ENCODE measurements at places on chromosomes 3 and 15. TPM values are rescaled to one million over a fixed set of nuclear protein-coding genes. Genes with fewer than 3 reads are reported as not detected.

- no peaks in the 10 kb centered on the region for H3K4me1 ChIP-seq
- no peak overlapping the region for H3K27ac ChIP-seq
- no peaks in the 10 kb centered on the region for H3K27me3 ChIP-seq
- H3K4me3 ChIP-seq = no peak overlapping the region
- H3K36me3 ChIP-seq = no peaks in the 10 kb centered on the region
These were observed 34.7 kb downstream of the RPL22L1 start for GRCh38 chr3:170835336-170835735.

DNA sequence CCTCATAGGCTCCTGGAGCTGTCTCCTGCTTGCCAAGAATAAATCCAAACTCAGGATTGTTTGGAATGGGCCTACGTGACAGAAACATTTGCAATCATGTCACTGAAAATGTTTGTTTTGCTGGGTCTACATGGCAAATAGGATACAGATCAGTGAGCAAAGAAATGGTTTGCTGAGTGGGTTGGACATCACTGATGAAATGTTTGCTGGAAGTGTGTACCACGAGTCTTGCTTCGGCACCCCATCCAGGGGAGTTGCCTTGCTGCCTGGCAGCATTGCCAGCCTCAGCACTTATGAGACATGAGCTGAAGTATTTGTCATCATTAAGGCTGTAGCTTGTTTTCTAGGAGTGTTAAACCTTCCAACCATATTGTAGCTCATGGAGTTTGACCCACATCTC is 213.3 kb upstream of the CFAP20DC start:
- H3K27ac ChIP-seq = no peak overlapping the region
- no peaks in the 10 kb centered on the region for H3K27me3 ChIP-seq
- H3K4me3 ChIP-seq = no peak overlapping the region
- H3K4me1 ChIP-seq = no peaks in the 10 kb centered on the region

Gene ABHD14A
- 35.3 TPM for total RNA-seq

- H3K27me3 ChIP-seq = no peaks in the 10 kb centered on the region
- peaks cover 8% of the 10 kb centered on the region for H3K4me1 ChIP-seq
- H3K36me3 ChIP-seq = no peaks in the 10 kb centered on the region
- H3K27ac ChIP-seq = no peak overlapping the region
- H3K4me3 ChIP-seq = no peak overlapping the region
These were observed 7.0 kb upstream of the STRA6 start for GRCh38 chr15:74209560-74209958.

DNA sequence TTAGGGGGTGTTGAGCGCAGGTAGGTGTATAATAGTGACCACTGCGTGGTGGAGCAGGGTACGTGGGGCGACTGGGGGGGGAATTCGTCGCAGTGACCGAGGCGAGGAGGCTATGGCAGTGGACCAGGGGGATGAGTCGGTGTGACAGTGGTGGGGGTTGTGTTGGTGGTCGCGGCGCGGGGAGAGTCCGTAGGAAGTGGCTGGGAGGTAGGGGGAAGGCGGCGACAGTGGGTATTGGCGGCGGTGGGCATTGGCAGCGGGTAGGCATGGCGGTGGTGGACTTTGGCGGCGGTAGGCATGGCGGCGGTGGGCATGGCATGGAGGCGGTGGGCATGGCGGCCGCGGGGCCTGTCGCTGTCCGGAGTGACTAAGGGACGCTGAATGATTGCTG is 739 bp downstream of the SNRPN start:
- H3K27me3 ChIP-seq = no peaks in the 10 kb centered on the region
- DNase-seq = peak; percentile 65
- H3K27ac ChIP-seq = peak overlapping the region; percentile 90
- no peaks in the 10 kb centered on the region for H3K4me1 ChIP-seq
- peak overlapping the region; percentile 71 for H3K4me3 ChIP-seq

DNA sequence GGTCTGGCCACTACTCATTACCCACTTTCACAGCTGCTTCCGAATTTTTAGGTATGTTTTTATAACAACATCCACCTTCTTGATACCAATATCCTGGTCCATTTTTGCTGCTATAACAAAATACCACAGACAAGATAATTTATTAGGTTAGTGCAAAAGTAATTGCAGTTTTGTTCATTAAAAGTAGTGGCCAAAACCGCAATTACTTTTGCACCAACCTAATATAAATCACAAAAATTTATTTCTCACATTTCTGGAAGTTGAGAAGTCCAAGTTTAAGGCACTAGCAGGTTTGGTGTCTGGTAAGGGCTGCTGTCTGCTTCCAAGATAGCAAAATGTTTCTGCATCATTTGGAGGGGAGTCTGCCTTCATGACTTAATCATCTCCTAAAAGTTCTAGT is 624.7 kb upstream of the ALCAM start:
- H3K4me1 ChIP-seq = no peaks in the 10 kb centered on the region
- H3K27me3 ChIP-seq = no peaks in the 10 kb centered on the region
- no peak overlapping the region for H3K27ac ChIP-seq

Measured in sigmoid colon (tissue), 7 donors.